ENCODE measurements at places on chromosomes 5 and 9.

- DNase-seq = no peak
Observed at GRCh38 chr5:80930940-80931339, 29.2 kb upstream of the RASGRF2 start.

DNA sequence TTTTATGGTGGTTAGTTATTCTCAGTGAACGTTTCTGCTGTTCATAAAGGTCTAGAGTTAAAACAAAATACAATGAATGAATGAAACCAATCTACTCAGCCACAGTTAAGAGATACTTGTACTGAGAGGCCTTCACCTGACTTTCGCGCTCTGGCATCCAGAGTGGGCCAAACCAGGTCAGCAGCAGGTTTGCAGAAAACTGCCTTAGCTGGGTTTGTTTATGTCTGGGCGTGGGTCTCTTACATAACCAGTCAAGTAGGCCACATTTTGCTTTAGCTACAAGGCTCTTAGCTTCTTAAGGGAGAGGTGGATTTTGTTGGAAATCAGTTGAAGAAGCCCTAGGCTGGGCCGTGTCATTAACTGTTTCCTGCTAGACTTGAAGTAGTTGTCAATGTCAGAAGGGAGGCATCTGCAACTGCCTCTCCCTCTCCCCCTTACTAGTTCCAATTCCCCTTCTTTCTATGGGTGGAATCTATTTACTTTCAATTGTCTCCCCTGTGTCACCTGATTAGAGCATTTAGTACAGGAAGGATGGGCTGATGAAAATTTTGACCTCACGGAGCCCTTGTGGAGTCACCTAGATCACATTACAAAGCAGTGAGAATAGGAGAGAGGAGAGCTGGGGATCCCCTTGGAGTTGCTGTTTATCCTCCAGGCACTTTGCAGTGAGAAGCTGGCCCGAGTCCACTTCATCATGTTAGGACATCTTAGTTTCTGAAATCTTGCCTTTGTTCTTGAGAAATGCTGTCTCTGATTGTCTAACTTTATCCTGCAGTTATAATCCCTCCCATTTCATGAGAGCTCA, 200.5 kb downstream of the ARHGEF28 start:
- DNase-seq = no peak

DNA sequence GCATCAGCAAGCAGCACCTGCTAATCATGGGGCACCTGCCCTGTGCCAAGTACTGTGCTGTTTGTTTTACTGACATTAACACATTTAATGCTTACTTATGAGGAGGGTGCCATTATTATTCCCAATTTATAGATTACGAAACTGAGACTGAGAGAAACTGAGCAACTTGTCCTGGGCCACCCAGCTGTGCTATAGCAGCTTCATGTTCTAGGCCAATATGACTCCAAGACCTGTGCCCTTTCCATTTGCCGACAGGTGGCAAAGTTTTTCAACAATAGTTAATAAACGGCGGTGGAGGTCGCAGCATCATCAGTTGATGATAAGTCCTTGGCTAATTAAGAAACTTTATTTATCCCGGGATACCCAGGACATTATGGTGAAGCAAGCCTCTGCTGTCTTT, 55.4 kb downstream of the TIMD4 start:
- DNase-seq = no peak

DNA sequence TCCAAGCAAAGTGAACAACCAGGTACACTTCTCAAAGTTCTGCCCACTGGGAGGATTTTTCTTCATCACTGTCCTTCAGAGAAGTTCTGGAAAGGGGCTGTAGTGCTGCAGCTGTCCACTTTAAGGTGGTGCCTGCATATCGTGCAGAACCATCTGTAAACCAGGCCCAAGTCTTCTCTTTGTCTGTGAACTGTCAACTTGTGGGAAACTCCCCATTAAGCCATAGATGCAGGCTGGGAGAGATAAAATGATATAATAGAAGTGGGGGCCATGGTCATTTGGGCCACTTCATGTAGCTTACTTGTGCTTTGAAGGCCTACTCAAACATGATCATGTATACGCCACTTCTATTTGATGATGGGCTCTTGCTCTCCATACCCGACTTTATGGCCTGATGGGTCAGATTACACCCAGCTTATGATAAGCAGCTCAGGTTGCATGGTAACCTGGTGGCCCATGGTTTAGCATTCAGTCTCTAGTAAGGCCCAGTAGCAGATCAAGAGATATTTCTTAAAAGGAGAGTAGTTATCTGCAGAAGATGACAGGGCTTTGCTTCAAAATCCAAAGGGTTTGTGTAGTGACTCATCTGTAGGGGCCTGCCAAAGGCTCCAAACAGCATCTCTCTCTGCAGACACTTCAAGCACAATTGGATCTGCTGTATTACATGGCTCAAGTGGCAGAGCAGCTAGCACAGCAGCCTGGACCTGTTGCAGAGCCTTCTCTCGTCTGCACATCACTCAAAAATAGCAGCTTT, 15.7 kb upstream of the BTF3 start:
- no peak for DNase-seq

GRCh38 chr9:130158001-130158400, 14.2 kb upstream of the NCS1 start:
- DNase-seq = peak; percentile 63

DNA sequence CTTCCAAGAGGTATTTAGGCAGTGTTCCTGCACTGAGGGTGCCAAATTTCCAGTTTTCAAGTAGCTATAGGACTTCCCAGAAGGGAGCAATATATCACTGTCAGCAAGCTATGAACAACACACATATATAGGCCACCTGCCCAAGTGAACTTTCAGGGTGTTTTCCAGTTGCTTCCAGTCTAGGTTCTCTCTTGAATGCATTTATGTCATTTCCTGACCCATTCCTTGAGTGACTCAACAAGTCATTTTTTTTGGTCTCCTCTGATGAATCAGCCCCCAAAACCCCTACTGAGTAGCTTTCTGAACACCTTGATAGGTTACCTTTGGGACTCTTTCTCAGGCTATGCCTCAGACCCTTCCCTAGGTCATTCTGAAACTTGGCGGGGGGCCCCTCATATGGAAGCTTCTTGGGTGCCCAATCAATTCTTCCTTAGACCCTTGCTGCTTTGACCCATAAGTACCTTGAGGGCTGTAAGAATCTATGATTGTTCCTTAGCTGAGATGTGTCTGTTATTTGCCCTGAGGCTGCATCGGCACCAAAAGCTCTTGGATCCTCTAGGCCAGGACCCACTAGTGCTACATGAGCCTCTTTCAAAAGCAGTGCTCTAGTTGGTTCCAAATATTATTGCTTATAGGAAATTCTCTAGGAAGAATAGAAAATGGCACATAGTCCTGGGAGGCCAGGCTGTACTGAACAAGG, 12.4 kb downstream of the DNAJB5 start:
- no peak for DNase-seq

GRCh38 chr9:119509291-119509905, 140.2 kb upstream of the BRINP1 start:
- DNase-seq = no peak

DNA sequence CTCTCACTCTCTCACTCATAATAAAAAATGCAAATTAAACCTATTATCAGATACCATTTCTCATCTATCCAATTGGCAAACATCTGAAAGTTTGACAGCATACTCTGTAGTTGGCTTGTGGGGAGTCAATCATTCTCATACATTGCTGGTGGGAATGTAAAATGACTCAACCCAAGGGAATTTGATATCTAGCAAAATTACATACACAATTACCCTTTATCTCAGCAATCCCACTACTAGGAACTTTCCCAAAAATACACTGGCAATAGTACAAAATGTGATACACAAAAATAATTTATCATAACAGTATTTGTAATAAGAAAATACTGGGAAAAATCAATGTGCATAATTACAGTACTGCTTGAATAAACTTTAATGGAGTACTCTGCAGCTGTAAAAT, 731.3 kb downstream of the DTWD2 start:
- DNase-seq = no peak

DNA sequence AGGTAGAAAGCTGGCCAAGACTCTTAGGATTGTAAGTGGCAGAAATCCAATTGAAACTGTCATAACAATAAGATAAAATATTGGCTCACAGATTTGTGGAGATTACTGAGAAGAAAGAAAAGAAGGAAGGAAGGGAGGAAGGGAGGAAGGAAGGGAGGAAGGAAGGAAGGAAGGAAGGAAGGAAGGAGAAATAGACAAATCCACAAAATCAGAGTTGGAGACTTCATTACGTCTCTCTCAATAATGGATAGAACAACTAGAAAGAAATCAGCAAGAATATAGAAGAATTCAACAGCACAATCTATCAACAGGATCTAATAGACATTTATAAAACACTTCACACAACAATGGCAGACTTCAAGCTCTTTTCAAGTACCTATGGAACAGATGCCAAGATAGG, 17.9 kb upstream of the PAM start:
- no peak for DNase-seq

DNA sequence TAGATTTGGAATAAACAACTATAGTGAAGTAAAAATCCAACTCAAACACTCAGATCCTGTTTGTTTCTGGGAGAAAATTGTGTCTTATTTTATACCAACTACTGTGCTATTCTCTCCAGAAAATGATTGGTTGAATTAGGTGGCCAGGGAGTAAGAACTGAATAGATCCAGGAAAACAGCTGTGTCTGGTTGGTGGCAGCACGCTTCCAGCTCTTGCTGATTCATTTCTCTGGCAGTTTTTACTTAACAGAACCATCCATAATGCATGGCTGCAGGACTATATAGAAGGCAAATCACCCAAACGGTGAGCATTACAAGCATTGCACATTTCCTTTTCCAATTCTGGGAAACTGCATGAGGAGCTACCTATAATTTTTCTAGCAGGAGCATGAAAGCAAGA, 29.5 kb downstream of the DMAC1 start:
- no peak for DNase-seq

DNA sequence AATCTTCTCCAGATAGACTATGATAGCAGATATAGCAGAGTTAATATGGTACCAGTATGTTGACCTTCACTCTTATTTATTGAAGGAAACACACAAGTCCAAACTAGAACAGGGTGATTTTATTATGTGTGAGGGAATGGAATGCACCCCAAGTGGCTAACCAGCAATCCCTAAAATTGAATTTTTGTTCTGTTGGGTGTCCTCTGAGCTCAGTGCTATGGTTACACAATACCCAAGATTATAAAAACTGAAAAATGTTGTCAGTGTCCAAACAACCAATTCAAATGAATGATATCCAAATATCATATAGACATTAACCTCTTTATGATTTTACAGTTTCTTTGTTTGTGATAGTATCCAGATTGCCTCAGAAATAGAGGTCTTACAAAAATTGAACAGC, 60.9 kb downstream of the NNT start:
- no peak for DNase-seq

- DNase-seq = no peak
Observed at GRCh38 chr5:133372293-133372937, 239.9 kb downstream of the FSTL4 start.

GRCh38 chr9:93343663-93344062, 107.8 kb upstream of the FAM120A start:
- no peak for DNase-seq

DNA sequence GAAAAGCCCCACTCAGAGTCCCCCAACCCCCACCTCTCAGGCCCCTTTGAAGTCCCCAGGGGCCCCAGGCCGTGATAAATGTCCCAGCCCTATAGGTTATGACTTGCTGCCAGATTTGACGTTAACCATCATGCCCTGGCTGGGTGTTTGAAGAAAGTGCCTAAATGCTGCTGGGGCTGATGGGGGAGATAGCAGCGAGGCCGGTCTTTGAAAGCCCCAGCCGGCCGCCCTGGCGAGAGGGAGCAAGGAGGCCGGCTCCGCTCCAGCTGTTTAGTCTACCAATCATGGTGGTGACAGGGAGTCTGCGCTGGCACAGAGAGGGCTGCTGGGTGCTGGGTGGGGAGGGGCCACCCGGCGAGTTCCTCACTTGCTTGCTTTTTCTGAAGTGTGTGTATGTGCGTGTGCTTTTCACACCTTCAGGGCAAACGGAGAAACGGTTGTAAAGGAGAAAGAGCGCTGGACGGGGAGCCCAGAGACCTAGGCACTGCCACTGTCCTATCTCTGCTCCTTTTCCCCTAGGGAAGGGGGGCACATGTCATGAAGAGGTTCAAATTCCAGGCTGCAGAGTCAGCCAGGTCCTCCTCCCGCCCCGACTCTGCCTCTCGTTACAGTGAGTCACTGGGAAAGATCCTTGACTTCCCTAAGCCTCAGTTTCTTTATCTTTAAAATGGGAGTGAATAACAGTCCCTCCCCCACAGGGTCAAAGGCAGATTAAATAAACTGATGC, 126.1 kb upstream of the HAND1 start:
- DNase-seq = no peak

DNA sequence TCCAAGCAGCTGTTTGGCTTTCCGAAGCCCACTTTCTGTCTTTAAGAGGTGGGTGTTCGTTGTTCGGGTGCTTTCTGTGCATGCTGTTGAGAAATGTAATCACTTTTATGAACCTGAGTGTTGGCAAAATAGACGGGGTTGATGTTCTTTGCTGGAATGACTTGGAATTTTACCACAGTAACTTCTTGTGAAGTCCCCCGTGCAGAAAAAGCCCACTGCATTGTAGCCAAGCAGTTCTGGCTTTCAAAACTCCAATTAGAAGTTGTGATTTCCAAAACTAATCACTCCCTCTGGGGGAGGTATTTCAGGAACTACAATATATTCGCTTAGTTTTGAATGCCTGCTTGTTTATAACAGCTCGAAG, 111.1 kb downstream of the PAM start:
- no peak for DNase-seq

DNA sequence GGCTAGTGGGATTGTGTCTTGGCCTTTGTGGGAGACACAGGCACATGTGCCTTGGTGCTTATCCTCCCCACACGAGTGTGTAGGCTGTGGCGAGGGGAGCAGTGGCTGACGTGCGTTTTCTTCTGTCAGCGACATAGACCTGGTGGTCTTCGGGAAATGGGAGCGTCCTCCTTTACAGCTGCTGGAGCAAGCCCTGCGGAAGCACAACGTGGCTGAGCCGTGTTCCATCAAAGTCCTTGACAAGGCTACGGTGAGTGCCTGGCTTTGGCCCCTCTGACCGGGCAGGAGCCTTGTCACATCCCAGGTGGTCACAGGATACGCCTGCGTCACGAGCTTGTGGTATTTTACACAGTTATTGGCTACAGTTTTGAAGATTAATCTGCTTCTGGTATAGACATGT, 26.4 kb downstream of the TENT4A start:
- no peak for DNase-seq

- DNase-seq = no peak
Observed at GRCh38 chr5:177489119-177489716, 8.2 kb downstream of the PDLIM7 start.

GRCh38 chr5:168950241-168950951, 350.5 kb downstream of the SLIT3 start:
- DNase-seq = no peak

- DNase-seq = no peak
Observed at GRCh38 chr5:120599576-120599975, 135.5 kb downstream of the PRR16 start.

DNA sequence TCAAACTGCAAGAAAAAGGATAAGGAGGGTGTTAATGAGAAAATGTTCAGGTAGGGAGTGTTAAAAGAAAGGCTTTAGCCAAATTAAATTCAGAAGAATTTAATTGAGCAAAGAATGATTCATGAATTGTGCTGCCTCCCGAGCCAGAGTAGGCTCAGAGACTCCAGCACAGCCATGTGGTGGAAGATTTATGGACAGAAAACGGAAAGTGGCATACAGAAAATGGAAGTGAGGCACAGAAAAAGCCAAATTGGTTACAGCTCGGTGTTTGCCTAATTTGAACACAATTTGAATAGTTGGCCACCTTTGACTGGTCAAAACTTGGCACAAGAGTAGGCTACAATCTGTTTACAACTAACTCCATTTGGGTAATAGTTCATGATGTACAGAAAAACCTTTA, 9.6 kb upstream of the SLC30A5 start:
- peak; percentile 62 for DNase-seq
